ENCODE measurements at places on chromosomes 3 and 15.

DNA sequence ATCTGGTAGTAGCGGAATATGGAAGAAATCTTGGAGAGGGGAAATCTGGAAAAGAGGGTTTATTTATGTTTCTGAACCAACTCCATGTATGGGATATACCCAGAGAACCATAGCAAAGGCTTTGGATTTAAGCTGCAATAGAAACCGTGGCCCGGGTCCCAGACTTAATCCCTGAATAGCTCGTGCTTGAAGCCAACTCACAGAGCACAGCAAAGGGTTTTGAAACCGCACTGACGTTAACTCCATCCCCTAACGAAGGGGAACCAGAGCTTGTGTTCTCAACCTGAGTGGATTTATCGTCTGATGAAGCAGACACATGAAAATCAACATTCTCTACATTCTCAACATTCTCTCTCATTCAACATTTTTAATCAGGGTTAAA is 154.6 kb downstream of the APBA2 start:
- DNase-seq = no peak

GRCh38 chr3:103624271-103624670 is 1189.5 kb downstream of the ZPLD1 start:
- no peak for DNase-seq

DNA sequence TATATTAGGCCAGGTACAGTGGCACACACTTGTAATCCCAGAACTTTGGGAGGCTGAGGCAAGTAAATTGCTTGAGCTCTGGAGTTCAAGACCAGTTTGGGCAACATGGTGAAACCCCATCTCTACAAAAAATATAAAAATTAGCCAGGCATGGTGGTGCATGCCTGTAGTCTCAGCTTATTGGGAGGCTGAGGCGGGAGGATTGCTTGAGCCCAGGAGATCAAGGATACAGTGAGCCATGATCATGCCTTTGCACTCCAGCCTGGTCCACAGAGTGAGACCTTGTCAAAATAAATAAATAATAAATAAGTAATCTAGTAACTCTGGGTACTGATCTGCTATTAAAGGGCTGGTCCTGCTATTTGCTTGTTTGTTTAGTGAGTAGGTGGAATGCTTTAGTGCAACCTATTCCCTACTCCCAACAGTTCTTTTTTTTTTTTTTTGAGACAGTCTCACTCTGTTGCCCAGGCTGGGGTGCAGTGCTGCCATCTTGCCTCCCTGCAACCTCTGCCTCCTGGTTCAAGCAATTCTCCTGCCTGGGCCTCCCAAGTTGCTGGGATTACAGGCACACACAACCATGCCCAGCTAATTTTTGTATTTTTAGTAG is 9.1 kb upstream of the INO80 start:
- no peak for DNase-seq

DNA sequence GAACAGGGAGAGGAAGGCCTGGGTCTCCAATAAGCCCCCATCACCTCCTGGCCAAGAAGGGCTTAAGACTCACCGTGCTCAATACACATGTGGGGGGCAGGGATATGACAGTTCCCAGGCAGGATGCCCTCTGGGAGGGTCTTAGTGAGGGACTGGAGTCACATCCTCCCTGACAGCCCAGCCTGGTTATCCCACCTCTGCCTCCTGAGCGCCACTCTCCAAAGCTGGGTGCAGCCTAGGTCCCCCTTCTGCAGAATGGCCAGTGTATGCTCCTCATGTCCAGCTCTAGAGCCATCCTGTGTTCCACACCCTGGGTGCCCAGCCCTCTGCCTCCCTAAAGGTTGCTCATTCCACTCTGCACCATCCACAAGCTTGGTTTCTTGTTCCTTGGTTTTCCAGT is 1.2 kb upstream of the SHISA5 start:
- DNase-seq = no peak

All from RWPE2 (cell line).